Bronchial epithelial cell (primary cell): ENCODE measurements at places on chromosomes 6 and 20.

- no peak for DNase-seq
Observed at GRCh38 chr6:52675372-52675771, 4.5 kb downstream of the TMEM14A start.

DNA sequence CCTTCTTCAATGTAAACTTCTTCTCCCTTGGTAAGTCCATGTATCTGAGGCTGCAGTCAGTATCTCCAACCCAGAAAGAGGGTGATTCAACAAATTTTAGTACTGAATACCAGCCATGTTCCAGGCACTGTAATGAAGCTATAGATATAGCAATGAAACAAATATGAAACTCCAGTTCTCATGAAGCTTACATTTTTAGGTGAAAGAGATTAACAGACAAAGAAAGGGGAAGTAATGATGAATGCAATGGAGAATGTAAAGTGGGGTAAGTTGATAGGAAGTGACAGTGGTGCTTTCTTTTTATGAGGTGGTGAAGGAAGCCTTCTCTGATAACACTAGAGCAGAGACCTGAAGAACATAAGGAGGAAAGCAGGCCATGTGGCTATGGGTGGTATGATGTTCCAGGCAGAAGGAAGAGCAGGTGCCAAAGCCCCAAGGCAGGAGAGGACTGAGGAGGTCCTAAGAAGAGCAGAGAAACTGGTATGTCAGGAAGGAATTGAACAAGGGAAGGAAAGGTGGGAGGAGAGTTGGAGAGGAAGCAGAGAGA is 143.6 kb downstream of the TFAP2B start:
- DNase-seq, result no peak

DNA sequence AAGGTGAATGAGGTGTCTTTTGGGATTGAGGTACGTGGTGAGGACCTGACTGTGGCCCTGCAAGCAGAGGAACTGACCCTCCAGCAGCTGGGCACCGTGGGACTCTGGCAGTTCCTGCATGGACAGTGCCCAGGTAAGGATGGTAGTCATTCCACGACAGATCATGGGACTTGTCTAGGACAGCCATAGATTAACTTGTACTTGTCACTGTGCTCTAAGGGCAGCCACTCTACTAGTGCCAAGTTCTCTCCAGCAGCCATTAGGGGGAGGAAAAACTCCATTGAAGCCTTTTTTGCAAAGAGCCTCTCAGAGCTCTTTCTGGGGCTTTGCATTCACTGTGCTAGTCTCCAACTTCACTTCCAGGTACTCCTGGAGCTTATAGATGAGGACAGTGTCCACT is 20.4 kb downstream of the TAF11 start:
- DNase-seq, result no peak

GRCh38 chr6:157673596-157673995 is 149.4 kb upstream of the SNX9 start:
- no peak for DNase-seq

- DNase-seq, result peak; percentile 51
Observed at GRCh38 chr20:57939499-57939898, 229.7 kb upstream of the PMEPA1 start.
